ENCODE measurements at places on chromosomes 1 and 21.

GRCh38 chr1:156480411-156481192 is 20.0 kb downstream of the MEF2D start:
- DNase-seq: peak; percentile 47

- DNase-seq: no peak
These were observed 5.7 kb downstream of the HIVEP3 start for GRCh38 chr1:41913014-41913413.

GRCh38 chr1:116806245-116806644 is 52.0 kb downstream of the CD2 start:
- DNase-seq: peak; percentile 60

GRCh38 chr21:40438616-40439015 is 408.3 kb downstream of the DSCAM start:
- DNase-seq: no peak

GRCh38 chr1:4131734-4132133 is 231.7 kb upstream of the C1orf174 start:
- no peak for DNase-seq

GRCh38 chr1:18496497-18497235 is 15.9 kb downstream of the KLHDC7A start:
- DNase-seq: no peak

DNA sequence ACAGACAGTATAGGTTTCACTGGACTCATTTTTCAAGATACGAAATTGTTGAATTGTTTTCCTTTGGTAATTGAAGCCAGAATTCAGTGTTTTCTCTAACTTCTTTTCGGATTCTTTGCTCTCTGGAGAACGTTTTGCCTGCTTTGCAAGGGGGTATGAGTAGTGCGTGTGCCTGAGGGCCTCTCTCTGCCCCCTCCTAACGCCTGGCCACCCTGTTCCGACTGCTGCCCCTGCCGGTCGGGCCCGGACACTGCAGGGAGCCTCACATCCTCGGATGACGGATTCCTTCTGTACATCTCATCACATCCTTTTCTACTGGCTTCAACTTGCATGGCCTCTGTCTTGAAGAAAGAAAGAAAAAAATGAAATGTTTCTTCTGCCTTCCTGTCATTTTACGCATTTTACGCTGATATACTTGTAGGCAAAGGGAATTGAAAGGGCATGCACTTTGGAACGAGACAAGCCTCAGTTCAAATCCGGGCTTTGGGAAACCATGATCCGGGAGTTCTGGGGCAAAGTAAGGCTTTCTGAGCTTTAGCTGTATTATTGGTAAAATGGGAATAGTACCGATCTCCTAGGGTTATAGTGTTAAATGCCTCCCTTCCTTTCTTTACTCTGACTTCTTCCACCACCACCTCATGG is 65.1 kb downstream of the DISC1 start:
- DNase-seq: no peak

DNA sequence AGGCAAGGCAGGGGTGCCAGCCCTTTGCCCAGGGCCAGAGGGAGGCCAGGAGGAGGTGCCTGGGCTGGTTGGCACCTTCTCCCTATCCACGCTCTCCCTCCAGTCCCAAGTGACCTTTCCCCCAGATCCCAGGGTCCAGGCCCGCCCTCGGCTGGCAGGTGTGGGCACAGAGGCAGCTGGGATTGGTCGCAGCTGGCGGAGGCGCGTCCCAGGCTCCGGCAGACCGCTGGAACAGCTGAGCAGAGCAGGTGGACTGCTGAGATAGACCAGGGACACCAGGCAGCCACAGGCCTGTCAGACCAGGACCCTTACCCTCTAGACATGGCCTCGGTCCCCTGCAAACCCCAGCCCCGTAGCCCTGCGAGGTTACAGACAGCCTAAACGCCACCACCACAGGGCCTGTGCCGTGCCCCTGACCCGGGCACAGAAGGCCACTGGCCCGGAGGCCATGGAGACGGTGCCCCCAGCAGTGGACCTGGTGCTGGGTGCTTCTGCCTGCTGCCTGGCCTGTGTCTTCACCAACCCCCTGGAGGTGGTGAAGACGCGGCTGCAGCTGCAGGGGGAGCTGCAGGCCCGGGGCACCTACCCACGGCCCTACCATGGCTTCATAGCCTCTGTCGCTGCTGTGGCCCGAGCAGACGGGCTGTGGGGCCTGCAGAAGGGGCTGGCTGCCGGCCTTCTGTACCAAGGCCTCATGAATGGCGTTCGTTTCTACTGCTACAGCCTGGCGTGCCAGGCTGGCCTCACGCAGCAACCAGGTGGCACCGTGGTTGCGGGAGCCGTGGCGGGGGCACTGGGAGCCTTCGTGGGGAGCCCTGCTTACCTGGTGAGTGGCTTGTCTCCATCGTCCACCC is at the start of gene SLC25A34:
TSS of gene SLC25A34 (plus strand) at position 221 of the 854 bp plus-strand sequence. CDS start at position 449, 228 bp downstream.
- DNase-seq: no peak

- DNase-seq: no peak
These were observed 38.7 kb downstream of the DHCR24 start for GRCh38 chr1:54848134-54848948.

GRCh38 chr1:2596530-2597333 is 10.2 kb downstream of the PRXL2B start:
- DNase-seq: no peak

DNA sequence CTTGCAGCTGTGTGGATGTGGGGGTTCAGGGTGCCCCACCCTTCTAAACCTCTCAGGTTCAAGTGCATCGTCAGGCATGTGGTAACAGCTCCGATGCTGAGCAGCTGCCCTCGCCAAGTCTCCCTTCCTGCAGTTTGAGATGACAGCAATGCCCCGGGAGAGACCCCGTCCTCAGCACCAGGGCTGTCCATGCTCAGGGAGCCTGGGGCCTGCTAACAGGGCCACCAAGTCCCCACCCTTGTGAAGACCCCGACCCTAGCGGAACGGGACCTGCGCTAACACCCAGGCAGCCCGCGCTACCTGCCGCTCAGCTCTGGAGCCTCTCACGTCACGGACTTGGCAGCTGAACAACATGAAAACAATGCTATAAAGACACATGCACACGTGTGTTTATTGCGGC is 159.2 kb upstream of the C1orf174 start:
- DNase-seq: no peak
